Gastrocnemius medialis (tissue), 4 donors: ENCODE measurements at places on chromosomes 5 and 9.

- DNase-seq: no peak
Observed at GRCh38 chr9:96782235-96782634, 4.3 kb upstream of the ZNF510 start.

DNA sequence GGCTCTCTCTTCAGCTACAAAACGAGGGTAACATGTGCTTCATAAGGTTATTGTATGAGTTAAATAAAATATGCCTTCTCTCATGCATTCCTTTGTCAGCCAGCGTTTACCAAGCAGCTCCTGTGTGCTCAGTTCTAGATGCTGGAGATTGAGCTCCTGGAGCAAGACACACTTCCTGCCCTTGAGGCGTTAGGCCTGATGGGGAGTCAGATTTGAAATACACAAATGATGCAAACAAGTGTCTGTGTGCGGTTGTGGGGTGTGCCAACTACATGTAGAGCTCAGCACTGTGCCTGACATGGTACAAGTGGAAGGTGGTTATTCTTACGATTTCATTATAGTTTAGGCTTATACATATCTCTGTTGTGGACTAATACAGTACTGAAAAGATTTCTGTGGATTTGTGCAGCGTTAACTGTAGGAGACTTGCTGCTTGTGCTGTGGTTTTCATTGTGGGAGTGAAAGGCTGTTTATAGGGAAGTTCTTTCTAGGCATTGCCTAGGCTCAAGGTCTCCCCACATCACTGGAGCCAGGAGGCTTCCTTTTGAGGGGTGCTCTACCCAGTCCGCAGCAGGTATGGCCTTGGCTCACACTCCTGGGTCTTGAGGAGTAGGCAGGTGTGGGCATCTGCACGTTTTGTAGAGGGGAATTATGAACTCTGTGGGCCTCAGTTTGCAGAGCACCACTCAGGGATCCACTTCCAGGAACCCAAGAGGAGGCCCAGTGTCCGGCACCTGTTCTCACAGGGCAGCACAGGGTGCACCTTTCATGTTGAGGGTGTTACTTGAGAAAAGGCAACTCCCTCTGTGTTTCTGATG lies 39.8 kb upstream of the ANGPTL2 start:
- DNase-seq: no peak

GRCh38 chr9:83521411-83521810 lies 16.8 kb downstream of the FRMD3 start:
- no peak for DNase-seq

GRCh38 chr9:13665418-13666066 lies 386.1 kb upstream of the MPDZ start:
- no peak for DNase-seq

DNA sequence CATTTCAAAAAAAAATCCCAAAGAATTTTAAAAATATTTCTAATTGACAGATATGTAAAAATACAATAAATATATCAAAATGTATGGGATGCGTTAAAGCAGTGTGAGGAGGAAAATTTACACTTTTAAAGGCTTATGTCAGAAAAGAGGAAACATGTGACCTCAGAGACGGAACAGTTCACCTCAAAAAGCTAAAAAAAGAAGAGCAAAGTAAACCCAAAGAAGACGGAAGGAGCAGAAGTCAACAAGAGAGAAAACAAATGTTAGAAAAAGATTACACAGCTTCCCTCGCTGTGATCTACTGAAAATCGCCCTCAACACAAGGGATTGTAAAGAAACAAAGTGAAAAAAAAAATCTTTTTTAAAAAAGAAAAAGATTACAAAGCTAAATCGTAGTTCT lies 186.9 kb downstream of the AUH start:
- DNase-seq: no peak

GRCh38 chr9:119853126-119853525 lies 483.9 kb upstream of the BRINP1 start:
- no peak for DNase-seq

GRCh38 chr9:133726401-133727276 lies 11.5 kb downstream of the SARDH start:
- peak; percentile 11 for DNase-seq

DNA sequence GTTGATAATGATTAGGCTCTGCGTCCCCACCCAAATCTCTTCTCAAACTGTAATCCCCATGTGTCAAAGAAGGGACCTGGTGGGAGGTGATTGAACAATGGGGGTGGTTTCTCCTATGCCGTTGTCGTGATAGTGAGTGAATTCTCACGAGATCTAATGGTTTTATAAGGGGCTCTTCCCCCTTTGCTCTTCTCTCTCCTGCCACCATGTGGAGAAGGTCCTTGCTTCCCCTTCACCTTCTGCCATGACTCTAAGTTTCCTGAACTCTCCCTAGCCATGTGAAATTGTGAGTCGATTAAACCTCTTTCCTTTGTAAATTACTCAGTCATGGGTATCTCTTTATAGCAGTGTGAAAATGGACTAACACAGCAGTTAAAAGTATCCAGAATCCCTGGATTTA lies 715.2 kb upstream of the DMAC1 start:
- no peak for DNase-seq

DNA sequence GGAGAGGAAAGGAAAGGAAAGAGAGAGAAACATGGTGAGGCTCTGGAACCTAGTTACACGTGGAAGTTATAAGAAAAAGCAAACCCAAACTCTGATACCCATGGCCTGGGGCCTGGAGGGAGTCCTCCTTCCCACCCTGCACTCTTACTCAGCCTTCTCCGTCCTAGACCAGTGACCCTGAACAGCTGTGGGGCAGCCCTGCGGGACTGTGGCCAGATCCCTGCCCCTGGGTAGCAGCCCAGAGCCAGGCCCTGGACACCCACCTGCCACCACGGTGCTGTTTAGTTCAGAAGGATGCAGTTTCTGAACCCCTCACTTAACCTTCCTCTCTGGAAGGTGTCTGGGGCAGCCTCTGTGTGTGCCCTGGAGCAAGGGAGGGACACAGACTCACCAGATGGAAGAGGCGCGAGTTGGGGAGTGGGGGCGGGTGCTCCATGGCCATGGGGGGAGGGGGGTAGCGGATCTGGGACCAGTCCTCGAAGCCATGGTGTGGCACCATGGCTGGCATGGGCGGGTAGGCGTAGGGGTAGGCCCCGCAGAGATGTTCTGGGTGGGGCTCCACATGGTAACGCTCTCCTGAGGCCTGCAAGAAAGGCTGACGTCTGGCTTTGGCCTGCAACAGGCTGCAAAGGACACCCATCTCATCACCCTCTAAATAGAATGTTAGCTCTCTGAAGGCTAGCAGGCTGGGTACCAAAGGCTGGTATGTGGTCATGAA lies 13.0 kb downstream of the GPX3 start:
- DNase-seq: no peak

GRCh38 chr5:124683917-124684555 lies 62.4 kb downstream of the ZNF608 start:
- DNase-seq: no peak

- no peak for DNase-seq
Observed at GRCh38 chr5:107028938-107029337, 641.8 kb downstream of the EFNA5 start.

GRCh38 chr9:36862206-36863145 lies 171.6 kb downstream of the PAX5 start:
- DNase-seq: no peak

GRCh38 chr5:137466889-137467288 lies 32.2 kb downstream of the SPOCK1 start:
- DNase-seq: no peak

- no peak for DNase-seq
Observed at GRCh38 chr5:123203105-123203800, 114.2 kb downstream of the PRDM6 start.

- no peak for DNase-seq
Observed at GRCh38 chr5:109558952-109559351, 130.8 kb upstream of the MAN2A1 start.

- no peak for DNase-seq
Observed at GRCh38 chr5:76376148-76376865, 26.8 kb upstream of the IQGAP2 start.

DNA sequence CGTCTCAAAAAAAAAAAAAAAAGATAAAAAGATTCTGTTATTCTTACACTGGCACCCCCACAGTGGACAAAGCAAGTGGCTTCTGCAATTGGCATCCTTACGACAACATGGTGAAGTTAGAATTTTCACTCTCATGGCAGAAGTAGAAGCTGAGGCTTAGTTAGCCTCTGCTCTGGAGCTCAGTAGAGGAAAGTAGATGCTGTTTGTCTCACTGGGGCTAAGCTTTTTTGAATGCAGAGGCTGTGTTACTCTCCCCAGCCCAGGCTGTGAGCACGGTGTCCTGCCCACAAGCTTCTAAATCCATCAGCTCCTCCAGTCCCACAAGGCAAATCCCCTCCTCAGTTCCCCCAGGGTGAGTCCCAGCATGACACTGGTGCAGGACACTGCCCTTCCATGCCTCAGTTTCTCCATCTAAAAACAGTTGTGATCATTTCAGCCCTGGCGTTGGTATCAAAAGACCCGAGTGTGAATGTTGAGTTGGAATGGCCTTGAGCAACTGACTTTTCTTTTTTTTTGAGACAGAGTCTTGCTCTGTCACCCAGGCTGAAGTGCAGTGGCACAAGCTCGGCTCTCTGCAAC lies 22.6 kb upstream of the PHF19 start:
- no peak for DNase-seq

DNA sequence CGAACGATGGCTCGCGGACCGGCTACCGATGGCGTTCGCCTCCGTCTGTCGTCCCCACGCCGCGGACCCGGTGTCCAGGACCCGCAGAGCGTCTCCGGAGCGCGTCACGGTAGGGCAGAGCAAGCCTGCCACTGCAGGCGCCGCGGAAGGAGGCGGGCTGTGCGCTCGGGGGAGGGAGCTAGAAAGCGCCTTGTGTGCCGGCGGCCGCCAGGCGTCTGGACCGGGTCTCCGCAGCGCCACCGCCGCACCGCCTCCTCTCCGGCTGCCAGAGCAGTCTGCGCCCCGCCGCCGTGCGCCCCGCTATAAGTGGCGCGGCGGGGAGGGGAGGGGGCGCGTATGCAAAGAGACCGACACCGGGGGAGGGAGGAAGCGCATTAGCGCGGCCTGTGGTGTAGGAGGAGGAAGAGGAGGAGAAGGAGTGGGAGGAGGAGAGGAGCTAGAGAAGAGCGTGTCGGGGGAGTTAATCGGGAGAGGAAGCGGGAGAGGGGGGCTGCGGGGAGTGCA lies at the start of gene ENC1:
Gene ENC1 (minus strand): TSS at position 279 of the 504 bp plus-strand sequence. CDS start 4,243 bp downstream, outside the sequence.
- DNase-seq: peak; percentile 55

- no peak for DNase-seq
Observed at GRCh38 chr5:151219789-151220188, 4.1 kb downstream of the CCDC69 start.
